NCI-H146 (cell line): ENCODE measurements at places on chromosomes 3 and 15.

DNA sequence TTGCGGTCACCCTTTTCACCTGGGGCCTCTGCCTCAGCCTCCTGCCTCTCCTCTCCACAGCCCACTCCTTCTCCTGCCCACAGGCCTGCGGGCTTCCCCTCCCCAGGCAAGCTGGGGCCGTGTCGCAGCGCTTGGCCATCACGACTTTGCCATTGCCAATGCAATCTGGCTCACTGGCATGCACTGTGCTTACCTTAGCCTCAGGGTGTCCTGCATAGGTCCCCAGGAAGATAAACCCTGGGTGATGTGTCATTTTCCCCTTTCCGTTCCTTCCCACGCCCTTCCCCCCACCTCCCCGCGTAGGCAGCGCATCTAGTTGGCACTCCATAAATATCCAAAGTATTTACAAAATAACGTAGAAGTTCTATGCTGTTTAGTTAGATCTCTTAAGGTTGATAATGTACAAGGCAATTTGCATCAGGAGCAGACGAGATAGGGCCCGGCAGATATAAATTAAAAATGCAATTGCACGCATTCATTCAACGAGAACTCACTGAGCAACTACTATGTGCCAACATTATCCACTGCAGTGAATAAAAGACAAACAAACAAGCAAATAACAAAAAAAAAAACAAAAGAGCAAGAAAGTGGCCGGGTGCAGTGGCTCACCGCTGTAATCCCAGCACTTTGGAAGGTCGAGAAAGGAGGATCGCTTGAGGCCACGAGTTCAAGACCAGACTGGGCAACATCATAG, 973 bp upstream of the COPG1 start:
- DNase-seq, result no peak

DNA sequence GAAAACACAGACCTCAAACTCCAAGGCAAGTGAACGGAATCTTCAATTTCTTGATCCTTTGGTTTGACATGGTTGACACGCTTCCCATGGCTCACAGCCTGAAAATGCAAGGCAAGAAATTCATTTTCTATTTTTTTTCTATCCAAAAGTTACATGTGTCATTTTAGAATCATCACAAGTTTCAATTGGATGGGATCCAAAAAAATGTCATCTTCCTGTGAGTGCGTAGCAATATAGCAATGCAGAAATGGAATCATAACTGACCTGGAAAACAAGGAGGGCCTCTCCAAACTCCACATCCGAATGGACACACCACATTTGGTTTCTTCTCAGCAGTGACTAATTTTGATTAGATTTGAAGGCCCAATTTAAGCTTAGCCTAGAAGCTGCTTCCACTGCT, 175.8 kb upstream of the ATP11B start:
- no peak for DNase-seq

DNA sequence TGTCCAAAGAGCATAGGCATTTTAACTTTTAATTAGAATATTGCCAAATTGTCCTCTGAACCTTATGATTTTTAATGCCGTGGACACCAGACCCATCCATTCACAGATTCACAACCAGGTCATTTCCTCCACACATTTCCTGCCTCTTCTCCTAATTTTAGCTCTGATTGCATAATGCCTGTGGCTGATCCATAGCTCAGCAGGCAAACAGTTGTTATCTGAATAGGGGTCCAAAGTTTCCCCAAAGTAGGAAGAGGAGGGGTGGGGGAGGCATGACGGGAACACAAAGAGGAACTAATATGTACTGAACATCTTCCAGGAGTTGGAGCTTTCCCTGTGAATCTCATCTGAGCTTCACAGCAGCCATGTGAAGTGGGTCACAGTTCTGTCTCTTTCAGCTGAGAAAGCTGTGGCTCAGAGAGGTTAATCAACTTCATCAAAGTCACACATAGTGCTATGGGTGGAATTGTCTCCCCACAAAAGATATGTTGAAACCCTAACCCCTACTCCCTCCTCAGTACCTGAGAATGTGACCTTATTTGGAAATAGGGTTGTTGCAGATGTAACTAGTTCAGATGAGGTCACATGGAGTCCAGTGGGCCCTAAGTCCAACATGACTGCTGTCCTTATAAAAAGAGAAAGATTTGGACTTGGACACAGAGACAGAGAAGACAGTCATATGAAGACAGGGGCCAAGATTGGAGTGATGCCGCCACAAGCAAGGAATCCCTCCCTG, 106.7 kb upstream of the AGBL1 start:
- no peak for DNase-seq

DNA sequence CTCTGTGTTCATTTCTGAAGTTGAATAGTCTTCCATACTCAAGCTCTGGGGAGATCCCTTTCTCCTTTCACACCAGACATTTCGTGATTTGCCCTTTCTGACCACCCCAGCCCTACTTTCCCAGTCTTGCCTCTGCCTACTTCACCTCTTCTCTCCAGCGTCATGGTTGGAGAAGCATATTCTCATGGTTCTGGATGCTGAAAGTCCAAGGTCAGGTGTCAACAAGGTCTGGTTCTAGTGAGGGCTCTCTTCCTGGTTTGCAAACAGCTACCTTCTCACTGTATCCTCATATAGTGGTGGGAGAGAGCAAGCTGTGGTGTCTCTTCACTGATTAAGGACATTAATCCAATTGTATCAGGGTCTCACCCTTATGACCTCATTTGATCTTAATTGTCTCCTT, 169.4 kb downstream of the IGF1R start:
- DNase-seq, result no peak

- peak; percentile 53 for DNase-seq
Measured at GRCh38 chr3:182179631-182180030, 467.9 kb downstream of the SOX2 start.

DNA sequence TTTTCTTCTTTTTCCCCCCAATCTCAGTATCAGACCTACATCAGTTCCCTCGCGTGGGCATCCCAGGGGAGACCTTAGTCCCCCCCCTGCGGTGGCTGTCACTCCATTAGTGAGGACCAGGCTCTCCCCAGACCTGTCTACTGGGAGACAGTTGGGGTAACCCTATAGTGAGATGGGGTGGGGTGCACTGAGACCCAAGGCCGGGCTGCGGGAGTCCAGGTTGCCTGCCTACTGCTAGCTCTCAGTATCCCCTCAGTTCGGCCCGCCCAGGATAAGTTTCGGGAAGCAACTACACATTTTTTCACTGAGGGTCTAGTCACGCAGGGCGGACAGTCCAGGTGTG, 671 bp upstream of the DCUN1D1 start:
- no peak for DNase-seq

DNA sequence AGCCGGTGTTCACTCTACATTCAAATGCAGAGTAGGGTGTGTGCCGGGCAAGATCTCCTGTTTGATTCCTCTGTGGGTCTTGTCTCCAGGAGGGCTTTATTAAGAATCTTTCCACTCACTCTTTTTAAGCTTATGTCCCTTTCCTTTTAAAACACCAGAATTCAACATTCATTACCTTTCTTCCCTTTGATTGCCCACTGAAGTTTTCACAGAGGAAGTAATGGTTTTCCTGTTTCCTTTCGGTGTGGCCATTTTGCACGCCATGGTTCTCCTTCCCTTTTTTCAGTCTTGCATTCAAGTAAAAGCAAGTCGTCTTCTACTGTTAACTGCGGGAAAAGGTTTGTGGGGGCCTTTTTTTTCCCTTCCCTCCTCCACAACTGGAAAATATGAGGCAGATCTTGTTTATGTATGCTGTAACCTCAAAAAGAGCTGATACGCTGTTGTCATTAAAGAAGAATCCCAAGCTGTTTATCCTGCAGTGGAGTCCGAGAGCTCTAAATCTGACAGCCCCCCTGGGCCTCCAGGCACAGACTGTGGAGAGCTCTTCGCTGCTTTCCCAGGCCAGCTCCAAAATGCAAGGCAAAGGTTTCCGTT, 40.5 kb downstream of the FILIP1L start:
- no peak for DNase-seq

DNA sequence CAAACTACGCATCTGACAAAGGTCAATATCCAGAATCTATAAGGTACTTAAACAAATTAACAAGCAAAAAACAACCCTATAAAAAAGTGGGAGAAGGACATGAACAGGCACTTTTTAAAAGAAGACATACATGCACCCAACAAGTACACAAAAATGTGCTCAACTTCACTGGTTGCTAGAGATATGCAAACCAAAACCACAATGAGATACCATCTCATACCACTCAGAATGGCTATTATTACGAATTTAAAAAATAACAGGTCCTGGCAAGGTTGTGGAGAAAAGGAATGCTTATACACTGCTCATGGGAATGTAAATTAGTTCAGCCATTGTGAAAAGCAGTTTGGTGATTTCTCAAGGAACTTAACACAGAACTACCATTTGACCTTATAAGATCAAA, 175.6 kb upstream of the MLF1 start:
- no peak for DNase-seq

DNA sequence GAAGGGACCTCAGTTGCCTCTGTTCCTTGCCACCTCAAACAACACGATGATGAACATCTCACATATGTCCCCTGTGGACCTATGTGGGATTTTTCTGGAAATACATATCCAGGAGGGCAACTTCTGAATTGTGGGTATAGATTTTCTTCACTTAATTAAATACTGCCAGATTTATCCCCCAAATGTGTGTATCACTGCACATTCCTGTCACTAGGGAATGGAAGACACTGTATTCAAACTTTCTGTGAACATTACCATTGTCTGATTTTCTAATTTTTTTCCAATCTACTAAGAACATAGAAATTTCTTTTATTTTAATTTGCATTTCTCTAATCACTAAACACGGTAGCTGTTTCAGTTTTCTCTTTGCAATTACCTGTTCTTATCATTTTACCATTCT, 102.0 kb upstream of the MRPS22 start:
- no peak for DNase-seq

GRCh38 chr3:188421151-188421821, 267.3 kb downstream of the LPP start:
- no peak for DNase-seq

GRCh38 chr3:123374016-123374415, 74.9 kb downstream of the ADCY5 start:
- no peak for DNase-seq

GRCh38 chr3:106120356-106120755, 251.5 kb upstream of the CBLB start:
- DNase-seq, result no peak

DNA sequence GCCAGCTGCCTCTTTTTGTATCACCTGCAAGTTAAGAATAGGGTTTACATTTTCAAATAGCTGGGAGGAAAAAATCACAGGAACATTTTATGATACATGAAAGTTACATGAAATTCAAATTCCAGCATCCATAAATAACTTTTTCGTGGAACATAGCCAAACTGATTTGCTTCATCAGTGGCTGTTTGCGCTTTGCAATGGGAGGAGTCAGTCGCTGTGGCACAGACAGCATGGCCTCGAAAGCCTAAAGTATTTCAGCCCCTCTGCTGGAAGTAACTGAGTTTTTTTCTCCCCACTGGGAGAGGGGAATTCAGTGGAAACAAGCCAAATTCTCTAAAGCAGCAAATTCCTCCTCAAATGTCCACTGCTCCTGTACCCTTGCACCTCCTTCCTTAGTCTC, 271.9 kb downstream of the SUCLG2 start:
- no peak for DNase-seq

GRCh38 chr3:81416812-81417211, 344.6 kb downstream of the GBE1 start:
- DNase-seq, result no peak

GRCh38 chr15:41797201-41797944, 23.1 kb downstream of the MAPKBP1 start:
- no peak for DNase-seq

DNA sequence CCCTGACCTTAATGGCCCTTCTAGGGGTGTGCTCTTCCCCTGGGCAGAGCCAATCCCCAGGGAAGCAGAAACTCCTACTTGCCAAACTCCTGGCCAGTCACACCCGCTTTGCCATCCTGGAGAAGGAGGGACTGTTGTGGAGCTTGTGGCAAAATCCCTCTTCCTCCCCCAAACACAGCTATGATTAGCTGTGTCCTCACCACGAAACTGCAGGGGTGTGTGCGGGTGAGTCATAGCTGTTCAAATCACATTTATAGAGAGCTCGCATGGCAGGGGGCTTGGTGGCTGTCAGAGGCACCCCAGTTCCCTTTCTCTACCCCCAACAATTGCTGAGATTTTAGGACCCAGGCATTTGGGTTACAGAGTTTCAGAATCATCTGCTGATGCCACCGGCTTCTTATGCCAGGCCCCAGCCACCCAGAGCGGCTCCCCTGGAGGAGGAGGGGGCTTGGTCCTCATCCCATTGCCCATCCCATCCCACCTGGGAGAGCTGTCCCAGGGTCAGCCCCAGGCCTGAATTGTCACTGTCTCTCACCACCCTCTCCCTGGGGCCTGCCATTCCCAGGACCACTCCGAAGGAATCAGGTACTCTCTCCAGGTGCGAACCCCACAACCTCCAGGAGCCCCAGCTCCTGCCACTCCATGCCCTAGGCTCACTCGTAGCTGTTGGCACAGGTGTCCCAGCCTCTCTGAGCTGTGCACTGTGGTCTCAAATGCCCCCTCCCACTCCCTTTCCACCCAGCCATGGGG, 28.8 kb upstream of the MAGEF1 start:
- DNase-seq, result no peak

DNA sequence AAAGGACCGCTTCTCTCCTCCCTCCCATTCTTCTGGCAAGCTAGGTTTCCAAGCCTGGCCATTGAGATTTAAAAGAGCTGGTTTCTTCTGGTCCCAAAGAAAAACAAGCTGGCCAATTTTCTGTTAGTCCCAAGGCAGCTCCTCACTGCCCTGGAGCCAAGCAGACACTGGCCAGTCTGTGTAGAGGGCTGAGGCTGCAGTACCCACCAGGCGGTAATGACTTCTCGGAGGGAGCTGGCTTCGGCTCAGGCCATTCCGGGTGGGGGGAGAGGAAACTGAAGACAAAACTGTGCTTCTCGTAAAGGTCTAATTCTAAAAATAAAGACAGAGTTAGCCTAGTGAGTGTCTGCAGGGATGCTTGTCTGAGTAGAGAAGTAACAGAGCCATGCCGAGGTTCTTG, 78.5 kb upstream of the SMAD3 start:
- no peak for DNase-seq

DNA sequence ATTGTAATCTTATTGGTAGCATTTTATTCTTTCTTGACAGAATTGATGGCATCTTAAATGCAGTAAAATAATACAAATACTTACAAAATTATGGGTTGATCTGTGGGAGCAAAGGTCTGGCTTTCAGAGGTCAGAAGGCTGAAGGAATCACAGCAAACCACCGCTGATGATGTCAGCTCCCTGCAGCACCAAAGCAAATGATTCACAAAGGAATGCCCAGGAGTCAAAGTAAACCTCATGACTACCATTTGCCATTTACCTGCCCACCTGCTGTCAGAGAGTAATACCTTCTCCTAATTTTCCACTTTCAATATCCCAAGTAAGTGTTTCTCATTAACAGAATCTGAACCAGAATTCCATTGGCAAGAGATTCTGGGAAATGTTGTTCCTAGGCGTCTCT, 46.1 kb downstream of the CPA3 start:
- peak; percentile 28 for DNase-seq

GRCh38 chr3:47421741-47422649, 41.2 kb downstream of the PTPN23 start:
- DNase-seq, result no peak

DNA sequence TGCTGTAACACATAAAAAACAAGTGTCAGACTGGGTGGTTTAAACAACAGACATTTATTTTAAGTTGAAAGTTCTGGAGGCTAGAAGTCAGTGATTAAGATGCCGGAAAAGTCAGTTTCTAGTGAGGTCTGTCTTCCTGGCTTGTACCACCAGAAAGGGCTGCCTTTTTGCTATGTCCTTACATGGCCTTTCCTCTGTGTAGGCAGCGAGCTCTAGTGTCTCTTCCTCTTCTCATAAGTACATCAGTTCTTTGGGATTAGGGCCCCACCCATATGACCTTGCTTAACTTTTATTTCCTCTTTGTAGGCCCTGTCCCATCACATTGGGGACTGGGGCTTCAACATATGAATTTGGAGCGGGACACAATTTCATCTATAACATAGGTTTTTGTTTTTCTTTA, 128.0 kb downstream of the BBX start:
- DNase-seq, result no peak

- no peak for DNase-seq
Measured at GRCh38 chr15:92665100-92665555, 9.6 kb upstream of the FAM174B start.
